ENCODE measurements at places on chromosomes 6 and 20. TPM values are rescaled to one million over a fixed set of nuclear protein-coding genes. Genes with fewer than 3 reads are reported as not detected.
A peak's percentile ranks its signal among the peaks of the same experiment; 100 is the strongest.

DNA sequence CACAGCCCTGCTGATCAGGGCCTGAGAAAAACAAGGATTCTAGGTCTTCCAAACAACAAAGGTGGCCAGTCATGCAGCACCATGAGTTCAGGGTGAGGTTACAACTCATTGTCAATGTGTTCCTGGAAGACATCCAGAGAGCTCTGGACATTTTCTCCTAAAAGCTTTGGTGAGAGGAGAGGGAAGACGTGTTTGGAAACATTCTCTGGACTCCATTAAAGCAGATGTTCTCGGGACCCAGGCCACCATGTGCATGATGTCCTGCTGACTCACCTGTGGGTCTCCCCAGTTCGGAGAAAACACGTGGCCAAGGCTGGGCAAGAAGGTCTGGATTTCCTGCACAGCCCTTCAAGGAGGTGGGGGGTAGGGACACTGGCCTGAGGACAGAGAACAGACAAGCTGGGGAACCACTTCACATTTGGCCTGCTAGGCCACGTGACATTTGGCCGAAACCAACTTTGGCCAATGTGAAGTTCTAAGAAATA lies 61.6 kb downstream of the KCNB1 start:
- H3K27me3 ChIP-seq = peaks cover 5% of the 10 kb centered on the region

DNA sequence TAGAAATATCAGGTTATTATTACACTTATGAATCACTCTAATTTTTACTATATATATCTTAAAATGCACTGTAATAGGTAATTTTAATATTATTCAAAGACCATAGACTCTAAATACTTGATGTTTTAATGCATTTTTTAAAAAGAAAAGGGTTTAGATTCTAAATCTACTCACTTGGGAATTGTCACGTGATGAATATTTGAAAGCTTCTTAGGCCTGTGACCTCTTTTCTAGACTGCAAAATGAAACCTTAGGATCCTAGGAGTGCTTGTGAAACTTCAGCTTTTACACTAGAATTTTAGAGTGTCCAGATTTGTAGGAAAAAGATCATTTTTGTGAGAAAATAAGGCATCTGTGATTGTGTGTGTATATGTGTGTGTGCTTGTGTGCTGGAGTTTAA lies 318.0 kb downstream of the HTR1B start:
- no peaks in the 10 kb centered on the region for H3K36me3 ChIP-seq
- H3K27ac ChIP-seq = no peak overlapping the region

- no peaks in the 10 kb centered on the region for H3K27me3 ChIP-seq
- H3K4me1 ChIP-seq = peaks cover 13% of the 10 kb centered on the region
- no peak overlapping the region for H3K27ac ChIP-seq
- H3K4me3 ChIP-seq = no peak overlapping the region
- no peak for DNase-seq
Measured at GRCh38 chr20:58822748-58823730, 27.7 kb downstream of the GNAS-AS1 start.

GRCh38 chr6:108312605-108313004 lies 17.8 kb downstream of the AFG1L start:
- no peak overlapping the region for H3K27ac ChIP-seq
- H3K27me3 ChIP-seq = no peaks in the 10 kb centered on the region
- no peaks in the 10 kb centered on the region for H3K4me1 ChIP-seq

- H3K27me3 ChIP-seq = no peaks in the 10 kb centered on the region
- peaks cover 16% of the 10 kb centered on the region for H3K4me1 ChIP-seq
- H3K36me3 ChIP-seq = no peaks in the 10 kb centered on the region
- DNase-seq = no peak
- no peak overlapping the region for H3K4me3 ChIP-seq
- peak overlapping the region; percentile 20 for H3K27ac ChIP-seq
Measured at GRCh38 chr6:140833408-140833807, 1299.3 kb upstream of the GJE1 start.

GRCh38 chr6:1614448-1615150 lies 4.9 kb downstream of the FOXC1 start:
- DNase-seq = no peak
- H3K27ac ChIP-seq = peak overlapping the region; percentile 88
- peak overlapping the region; percentile 92 for H3K4me3 ChIP-seq
- H3K4me1 ChIP-seq = peaks cover 34% of the 10 kb centered on the region
- H3K36me3 ChIP-seq = peaks cover 35% of the 10 kb centered on the region

GRCh38 chr6:111720931-111721496 lies 115.3 kb upstream of the TRAF3IP2 start:
- H3K4me1 ChIP-seq = peaks cover 38% of the 10 kb centered on the region
- H3K4me3 ChIP-seq = no peak overlapping the region
- peaks cover 18% of the 10 kb centered on the region for H3K36me3 ChIP-seq
- H3K27ac ChIP-seq = peak overlapping the region; percentile 81
- no peak for DNase-seq

Gene GJA10
- total RNA-seq = not detected

Gene ROMO1
- total RNA-seq = 116 TPM
